CD4-positive, alpha-beta T cell treated with Interleukin-10 for 1 hour (primary cell): ENCODE measurements at places on chromosomes 12 and 14.

DNA sequence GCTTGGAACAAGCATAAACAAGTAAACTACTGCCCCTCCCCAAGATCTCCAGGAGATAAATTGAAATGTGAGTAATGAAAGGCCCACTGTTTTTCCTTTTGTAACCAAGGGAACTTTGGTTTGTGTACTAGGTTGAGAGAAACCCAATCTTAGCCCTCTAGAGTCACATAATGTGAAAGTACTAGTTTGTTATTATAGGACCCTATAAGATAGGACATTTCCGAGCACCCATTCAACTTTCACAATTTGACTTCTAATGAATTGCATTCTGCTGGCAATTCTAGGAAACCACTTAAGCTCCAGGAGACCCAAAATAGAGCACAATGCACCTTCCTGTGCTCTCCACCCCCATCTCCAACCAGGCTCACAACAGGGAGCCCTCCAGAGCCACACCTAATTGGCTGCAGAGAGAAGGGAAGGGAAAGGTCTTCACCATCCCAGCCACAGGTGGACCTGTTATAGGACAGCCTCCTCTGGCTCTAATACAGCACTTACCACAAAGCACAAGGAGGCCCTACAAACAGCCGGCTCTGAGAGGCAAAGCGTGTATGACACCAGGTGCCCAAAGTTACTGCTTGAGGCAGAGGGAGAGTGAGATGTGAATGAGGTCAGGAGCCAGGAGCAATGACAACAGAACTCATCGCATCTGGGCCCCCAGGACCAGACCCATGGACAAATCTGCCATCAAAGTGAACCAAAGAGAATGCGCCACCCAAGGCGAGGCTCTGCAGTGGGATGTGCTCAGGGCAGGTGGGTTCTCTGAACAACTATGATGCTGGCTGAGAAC lies 163.3 kb upstream of the NTF3 start:
- DNase-seq: no peak

- peak; percentile 2 for DNase-seq
Measured at GRCh38 chr12:59472273-59472672, 123.6 kb upstream of the SLC16A7 start.

GRCh38 chr14:65015391-65015790 lies 28.7 kb downstream of the FNTB start:
- no peak for DNase-seq

DNA sequence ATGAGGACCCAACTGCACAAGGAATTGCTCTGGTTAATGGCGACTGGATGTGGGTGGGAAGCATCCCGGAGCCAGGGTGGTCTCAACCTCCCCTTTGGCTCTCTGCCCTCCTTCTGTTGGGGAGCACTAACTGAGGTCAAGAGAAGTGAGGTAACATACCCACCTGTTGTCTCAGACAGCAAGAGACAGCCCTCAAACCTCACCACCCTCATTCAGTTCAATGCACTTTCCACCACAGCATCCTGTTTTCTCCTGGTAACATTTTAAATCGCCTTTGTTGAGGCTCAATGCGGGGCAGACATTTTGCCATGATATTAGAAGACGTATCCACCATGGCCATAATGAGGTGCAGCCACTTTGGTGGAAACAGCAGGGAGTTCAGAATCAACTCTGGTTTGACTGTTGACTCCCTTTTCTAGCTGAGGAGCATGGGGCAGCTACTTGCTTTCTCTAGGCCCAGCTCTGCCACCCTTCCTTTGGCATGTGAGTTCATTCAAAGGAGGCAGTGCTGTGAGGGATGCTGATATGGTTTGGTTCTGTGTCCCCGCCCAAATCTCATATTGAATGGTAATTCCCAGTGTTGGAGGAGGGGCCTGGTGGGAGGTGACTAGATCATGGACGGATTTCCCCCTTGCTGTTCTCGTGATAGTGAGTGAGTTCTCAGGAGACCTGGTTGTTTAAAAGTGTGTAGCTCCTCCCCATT lies 338.6 kb downstream of the PCNX1 start:
- peak; percentile 12 for DNase-seq

DNA sequence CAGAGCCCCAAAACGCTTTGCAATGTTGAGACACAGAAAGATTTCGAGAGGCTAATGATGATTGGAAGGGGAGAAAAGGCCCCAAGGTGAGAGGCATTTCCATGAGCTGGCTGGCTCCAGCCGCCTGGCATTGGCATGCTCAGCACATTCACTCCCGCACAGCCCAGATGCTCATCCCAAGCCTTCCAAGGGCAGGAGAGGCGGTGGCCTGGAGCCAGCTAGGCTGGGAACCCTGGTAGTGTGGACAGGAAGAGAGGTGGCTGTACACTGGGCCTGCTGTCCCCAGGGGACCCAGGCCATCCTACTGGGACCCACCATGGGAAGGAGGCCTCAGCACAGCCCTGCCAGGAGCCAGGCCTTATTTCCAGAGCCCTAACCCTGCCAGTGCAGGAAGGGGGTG lies 72.2 kb downstream of the SPTB start:
- DNase-seq: no peak

GRCh38 chr12:105196090-105196489 lies 39.9 kb downstream of the APPL2 start:
- no peak for DNase-seq

DNA sequence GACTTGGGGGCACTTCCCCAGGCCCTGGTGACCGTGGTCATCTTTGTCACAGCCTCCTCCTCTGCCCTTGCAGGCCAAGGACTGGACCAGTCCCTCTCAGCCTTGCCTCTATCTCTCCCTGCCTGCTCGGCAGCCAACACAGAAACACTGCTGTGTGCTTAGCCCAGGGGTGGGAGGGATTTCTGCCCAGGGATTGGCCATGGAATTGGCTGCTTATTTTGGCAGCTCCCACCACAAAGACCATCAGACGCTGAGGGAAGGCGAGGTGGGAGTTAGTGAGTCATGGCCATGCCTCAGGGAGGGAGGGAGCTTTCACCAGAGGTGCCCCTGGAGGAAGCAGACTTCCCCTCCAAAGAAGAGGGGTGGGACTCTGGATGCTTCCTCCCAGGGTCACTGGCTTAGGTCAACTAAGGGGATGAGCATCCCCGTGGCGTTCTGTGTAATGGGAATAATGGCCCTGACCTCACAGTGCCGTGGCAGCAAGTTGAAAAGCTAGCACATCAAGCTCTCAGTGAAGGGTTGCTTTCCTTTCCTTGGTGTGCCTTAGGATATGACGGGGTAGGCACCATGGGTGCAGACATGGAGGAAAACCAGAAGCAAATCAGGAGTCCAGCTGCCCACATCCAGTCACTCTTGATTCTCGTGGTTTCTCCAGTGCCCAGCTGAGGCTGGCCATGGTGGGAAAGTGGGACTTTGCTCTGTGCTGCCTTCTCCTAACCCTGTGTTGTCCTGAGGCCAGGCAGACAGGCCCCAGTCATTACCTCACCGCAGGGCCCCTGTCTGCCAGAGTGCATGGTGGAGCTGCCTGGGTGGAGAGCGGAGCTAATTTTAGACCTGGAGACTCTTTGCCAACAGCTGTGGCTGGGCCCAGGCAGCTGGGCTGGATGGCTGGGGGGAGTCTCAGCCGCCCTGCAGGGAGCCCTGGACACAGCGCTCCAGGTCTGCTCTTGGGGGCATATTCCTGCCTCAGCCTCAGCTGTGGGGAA lies 21.4 kb downstream of the B4GALNT3 start:
- no peak for DNase-seq

- no peak for DNase-seq
Measured at GRCh38 chr12:77742631-77743030, 88.1 kb upstream of the NAV3 start.

DNA sequence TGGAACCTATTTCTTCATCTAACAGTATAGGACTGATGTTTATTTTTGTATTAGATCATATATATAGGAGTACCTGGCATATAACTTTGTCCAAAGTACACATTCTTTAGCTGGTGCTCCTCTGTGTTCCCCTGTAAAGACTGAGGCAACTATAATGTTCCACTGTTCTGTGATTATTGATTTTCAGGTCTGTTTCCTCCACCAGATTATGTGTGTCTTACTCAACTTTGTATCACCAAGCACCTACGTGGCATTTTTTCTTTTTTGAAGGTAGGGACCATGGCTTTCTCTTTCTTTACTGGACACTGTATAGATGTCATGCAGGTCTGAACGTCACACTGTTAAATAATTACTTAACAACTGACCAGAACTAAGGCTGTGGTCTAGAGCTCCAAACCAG lies 29.3 kb downstream of the BICD1 start:
- DNase-seq: no peak

DNA sequence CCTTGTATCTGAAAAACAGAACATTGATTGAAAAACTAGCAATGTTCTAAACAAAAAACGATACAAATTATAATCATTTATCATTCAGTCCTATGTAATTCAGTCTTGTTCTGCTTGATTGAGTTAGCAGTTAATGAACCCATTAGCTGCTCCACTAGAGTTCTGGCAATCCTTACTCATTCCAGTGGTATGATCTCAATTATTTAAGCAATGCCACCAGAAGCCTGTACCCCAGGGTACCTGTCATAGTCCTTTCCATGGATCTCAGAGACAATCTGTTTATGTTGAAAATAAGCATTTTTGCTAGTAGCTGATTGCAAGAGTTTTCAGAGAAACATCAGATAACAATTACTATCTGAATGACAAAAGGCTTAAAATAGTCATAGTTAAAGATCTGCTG lies 115.9 kb downstream of the UNC79 start:
- no peak for DNase-seq

DNA sequence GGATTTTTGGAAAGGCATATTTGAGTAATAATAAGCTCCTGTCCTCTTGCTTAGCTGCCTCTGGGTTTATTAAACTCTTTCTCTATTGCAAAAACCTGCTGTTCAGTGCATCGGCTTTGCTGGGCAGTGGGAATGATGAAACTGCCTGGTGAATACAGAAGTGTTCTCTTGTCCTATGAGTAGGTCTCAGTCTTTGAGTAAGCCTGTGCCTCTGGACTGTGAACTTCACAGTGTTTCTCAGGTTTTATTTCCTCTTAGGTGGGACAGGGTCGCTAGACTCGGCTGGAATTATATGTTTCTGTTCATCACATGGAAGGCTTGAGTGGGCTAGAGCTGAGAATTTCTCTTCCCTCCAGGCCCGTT lies 46.4 kb downstream of the CRADD start:
- DNase-seq: no peak

GRCh38 chr12:64450711-64451486 lies 1.0 kb upstream of the TBK1 start:
- DNase-seq: no peak

GRCh38 chr14:39621223-39621622 lies 189.0 kb upstream of the FBXO33 start:
- DNase-seq: peak; percentile 15

- DNase-seq: no peak
Measured at GRCh38 chr12:24595652-24596235, 353.2 kb downstream of the BCAT1 start.

DNA sequence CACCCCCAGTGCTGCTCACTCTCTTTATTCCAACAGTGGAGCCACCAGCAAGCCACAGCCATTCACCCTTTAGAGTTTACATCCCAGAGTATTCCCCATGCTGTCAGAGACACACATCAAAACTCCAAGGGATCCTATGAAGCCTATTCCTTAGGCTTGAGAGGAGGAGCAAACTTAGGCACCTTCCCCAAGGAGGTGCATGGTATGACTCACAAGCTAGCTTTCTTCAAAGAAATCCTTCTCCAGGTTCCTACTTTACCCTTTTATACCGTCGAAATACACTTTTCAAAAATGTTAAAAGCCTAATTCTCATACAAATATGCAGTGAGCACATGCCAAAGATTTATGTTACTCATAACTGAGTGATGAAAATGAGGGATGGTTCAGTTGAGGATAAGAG lies 175.4 kb downstream of the ETNK1 start:
- no peak for DNase-seq

GRCh38 chr12:81231574-81232368 lies 153.9 kb downstream of the ACSS3 start:
- DNase-seq: no peak
